Stimulated activated CD4-positive, alpha-beta T cell treated with anti-CD3 and anti-CD28 coated beads, TNF-alpha, amount 100 ng/mL, for 24 hours (primary cell): ENCODE measurements at places on chromosomes 5 and 9.

- DNase-seq, result no peak
Measured at GRCh38 chr9:132243156-132244074, 81.6 kb downstream of the NTNG2 start.

- DNase-seq, result no peak
Measured at GRCh38 chr9:99019510-99020331, 76.0 kb downstream of the COL15A1 start.

GRCh38 chr9:128636024-128636390 is 20.6 kb downstream of the DYNC2I2 start:
- DNase-seq, result no peak

GRCh38 chr5:3361811-3362605 is 233.6 kb upstream of the IRX1 start:
- no peak for DNase-seq

DNA sequence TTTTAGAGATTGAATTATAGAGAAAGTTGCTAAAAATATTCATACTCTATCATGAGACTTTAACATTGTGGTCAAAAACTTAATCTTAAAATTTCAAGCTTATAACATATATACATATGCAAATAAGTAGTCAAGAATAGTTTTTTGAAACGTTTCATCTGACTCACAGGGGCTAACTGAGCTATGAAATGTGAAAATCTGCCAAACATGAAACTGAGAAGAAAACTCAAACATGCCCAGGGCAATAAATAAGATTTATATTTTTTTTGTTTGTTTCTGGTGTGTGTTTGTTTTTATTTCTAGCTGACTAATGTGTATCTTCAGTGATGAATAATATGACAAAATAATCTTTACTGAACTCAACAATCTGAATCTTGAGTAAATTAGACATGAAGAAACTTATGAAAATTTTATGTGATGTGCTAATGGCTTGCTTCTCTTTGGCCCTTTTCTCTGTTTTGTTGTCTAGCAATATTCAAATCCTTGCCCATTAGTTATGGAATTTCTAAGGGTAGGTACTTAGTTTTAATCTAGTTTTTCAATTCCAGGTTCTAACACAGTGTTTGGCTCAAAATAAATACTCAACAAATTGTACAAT is 99.9 kb downstream of the FAM174A start:
- no peak for DNase-seq

- no peak for DNase-seq
Measured at GRCh38 chr5:149141957-149142851, 911 bp downstream of the ABLIM3 start.

DNA sequence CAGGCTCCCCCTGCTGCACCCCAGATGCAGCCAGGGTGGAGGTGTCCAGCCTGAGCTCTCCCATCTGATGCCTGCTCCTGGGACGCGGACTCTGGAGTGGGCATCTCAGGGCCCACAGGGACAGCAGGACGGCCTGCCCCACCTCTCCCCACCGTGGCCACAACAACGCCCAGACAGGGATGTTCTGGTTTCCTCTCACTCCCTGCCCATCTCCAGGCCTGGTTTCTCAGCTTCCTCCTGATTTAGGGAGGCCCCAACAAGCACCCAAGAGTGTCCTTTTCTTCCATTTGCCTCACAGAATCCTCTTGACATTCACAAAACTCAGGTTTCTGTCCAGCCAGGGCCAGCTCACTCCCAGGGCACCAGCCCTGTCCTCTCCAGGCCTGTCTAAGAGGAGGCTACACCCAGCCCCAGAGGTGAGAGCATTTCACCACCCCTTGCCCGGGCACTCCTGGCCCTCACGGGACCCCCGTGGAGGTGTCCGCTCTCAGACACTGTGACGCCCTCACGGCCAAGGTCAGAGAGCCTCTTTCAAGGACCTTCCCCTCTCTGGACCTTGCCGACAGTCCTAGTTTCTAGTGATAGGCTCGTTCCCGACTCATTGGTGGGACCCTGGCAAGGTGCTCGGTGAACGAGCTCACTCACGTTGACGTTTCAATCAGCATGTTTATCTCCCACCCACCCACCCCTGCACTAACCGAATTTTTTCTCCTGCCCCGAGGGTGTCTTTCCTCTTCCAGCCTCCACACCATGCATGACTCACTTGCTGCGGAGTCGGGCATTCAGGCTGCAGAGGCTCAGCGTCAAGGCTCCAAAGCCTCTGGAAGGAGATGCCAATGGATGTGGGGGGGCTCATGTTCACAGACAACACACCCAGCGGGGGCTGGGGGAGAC is 62.0 kb upstream of the UNC5A start:
- no peak for DNase-seq

DNA sequence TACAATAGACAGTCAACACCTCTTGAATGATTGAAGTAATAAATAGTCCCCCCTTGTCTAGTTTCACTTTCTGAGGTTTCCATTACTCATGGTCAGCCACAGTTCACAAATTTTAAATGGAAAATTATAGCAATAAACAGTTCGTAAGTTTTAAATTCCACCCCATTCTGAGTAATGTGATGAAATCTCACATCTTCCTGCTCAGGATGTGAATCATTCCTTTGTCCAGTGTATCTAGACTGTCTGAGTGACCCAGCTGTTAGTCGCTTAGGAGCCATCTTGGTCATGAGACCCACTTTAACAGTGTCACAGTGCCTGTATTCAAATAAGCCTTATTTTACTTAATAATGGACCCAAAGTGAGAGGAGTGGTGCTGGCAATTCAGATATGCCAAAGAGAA is 311.6 kb upstream of the PRR16 start:
- no peak for DNase-seq

- no peak for DNase-seq
Measured at GRCh38 chr5:33725806-33726205, 166.0 kb downstream of the ADAMTS12 start.

GRCh38 chr5:54325610-54326311 is 15.4 kb upstream of the ARL15 start:
- DNase-seq, result no peak

- DNase-seq, result no peak
Measured at GRCh38 chr5:5739490-5739945, 317.0 kb downstream of the ICE1 start.

- no peak for DNase-seq
Measured at GRCh38 chr5:32505756-32506155, 61.2 kb upstream of the ZFR start.

GRCh38 chr9:3277200-3277599 is 248.6 kb downstream of the RFX3 start:
- no peak for DNase-seq

DNA sequence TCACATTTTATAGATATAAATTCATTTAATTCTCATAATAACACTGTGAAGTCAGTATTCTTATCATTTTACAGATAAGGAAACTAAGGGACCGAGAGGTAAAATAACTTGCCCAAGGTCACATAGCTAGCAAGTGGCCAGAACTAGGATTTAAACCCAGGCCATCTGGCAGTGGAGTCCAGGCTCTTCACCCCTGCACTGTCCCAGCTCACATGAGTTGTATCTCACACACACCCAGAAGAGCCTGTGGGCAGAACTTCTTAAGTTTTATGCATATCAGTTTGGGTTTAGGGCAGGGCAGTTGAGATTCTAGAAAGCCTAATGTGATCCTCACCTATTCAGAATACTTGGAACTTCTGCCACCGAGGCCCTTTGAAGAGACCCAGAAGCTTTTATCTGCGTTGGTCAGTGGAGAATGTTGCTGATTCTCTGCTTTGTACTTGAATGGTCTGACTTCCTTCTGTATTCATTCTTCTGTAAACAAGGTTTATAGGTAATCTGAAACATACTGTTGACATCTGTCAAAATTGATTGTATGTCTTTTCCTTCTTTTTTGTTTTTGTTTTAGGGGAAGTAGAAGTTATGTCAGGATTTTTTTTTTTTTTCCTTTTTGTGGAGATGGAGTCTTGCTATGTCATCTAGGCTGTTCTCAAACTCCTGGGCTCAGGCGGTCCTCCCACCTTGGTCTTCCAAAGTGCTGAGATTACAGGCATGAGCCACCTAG is 75.8 kb downstream of the KIAA1958 start:
- no peak for DNase-seq

- no peak for DNase-seq
Measured at GRCh38 chr5:144060598-144060997, 109.9 kb downstream of the YIPF5 start.

DNA sequence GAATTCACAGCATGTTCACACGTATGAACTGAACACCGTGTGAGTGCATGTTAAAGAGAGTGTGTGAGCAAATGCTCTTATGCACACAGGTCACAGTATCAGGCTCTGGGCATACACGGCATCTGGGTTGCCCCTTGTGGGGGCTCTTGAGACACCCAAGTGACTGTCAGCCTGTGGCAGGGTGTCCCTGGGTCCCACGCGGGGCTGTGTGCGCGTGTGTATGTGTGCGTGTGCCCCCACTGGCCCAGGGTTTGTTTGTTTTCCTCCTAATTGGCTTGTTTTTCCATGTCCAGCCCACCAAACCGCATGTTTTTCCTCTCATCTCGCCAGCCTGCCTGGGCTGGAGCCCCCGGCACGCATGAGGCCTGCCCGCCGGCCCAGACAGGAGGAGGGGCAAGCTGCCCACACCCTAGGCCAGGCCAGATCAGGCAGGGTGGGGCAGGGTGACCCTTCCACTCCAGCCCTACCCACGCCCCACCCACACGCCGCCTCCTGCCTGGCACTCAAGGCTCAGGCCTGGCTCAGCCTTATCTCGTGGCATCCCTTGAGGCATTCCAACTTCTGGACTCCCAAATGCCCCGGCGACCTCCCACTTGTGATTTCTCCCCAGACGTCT is 28.8 kb downstream of the CNTFR start:
- no peak for DNase-seq
